Colonic mucosa (tissue), 4 donors: ENCODE measurements at places on chromosomes 3 and 15. TPM values are rescaled to one million over a fixed set of nuclear protein-coding genes. Genes with fewer than 3 reads are reported as not detected.

Gene ACKR2
- total RNA-seq = 6.5 TPM

Gene ANKRD63
- not detected for total RNA-seq

Gene BCL2A1
- 0.86 TPM for total RNA-seq

Gene ACTRT3
- total RNA-seq = 1.6 TPM

Gene UTS2B
- total RNA-seq = not detected

Gene MAP6D1
- total RNA-seq = not detected

Gene CEP152
- total RNA-seq = 4.8 TPM

Gene TMEM266
- not detected for total RNA-seq

Gene C2CD4A
- 2.4 TPM for total RNA-seq

Gene ARHGEF26
- total RNA-seq = 6.6 TPM

Gene EOMES
- total RNA-seq = not detected

Gene CCDC32
- 27.5 TPM for total RNA-seq

DNA sequence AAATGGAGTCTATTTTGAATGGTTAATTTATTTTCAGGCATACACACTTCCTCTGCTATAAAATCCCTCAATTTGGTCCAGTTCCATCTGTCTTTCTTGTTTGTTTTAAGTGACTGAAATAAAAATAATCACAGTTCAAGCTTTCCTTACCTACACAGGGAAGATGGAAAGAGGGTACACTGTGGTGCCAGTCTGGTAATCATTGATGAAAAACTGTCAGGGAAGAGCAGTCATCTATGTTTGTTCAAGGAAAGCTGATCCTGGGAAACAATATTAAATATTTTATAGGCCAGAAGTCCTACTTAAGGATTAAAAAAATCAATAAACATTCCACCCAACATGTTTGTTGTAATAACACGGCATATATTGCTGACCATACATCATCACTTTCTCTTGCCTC lies 115.2 kb upstream of the KCNMB2 start:
- H3K36me3 ChIP-seq = no peaks in the 10 kb centered on the region
- H3K4me3 ChIP-seq = no peak overlapping the region
- no peaks in the 10 kb centered on the region for H3K4me1 ChIP-seq
- no peaks in the 10 kb centered on the region for H3K27me3 ChIP-seq
- no peak overlapping the region for H3K27ac ChIP-seq

DNA sequence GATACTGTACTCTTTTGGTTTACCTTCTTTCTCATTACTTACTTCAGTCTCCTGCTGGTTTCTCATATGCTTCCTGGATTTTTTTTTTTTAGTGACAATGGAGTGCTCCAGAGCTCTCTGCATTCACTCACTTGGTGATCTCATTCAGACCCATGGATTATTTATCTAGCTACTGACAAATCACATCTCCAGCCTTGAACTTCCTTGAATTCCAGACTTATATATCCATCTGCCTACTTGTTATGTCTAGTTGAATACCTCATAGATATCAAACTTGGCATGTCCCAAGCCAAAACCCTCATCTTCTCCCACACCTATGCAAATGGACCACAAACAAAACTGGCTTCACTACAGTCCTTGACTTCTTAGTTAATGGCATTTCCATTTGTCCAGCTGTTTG lies 234.7 kb upstream of the ZPLD1 start:
- DNase-seq = no peak
- no peaks in the 10 kb centered on the region for H3K36me3 ChIP-seq
- no peak overlapping the region for H3K4me3 ChIP-seq
- no peaks in the 10 kb centered on the region for H3K27me3 ChIP-seq
- no peak overlapping the region for H3K27ac ChIP-seq
- H3K4me1 ChIP-seq = no peaks in the 10 kb centered on the region

GRCh38 chr15:22887157-22887951 lies 48.9 kb downstream of the NIPA2 start:
- no peaks in the 10 kb centered on the region for H3K36me3 ChIP-seq
- H3K4me3 ChIP-seq = no peak overlapping the region
- peaks cover 5% of the 10 kb centered on the region for H3K4me1 ChIP-seq
- H3K27ac ChIP-seq = no peak overlapping the region

DNA sequence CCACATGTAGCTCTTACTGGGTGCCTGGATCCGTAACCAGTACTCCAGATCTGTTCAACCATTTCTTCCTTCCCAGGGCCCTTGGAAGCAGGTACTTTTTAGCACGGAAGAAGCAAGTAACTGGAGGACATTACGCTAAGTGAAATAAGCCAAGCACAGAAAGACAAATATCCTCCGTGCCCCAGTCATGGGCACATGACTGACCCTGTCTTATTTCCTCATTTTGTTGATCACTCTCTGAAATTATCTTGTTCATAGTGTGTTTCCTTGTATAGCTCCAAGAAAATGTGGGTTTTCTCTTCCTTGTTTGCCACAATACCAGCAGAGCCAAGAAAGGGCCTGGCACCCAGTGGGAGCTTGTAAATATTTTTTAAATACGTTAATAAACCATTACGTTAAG lies 32.2 kb upstream of the MTMR14 start:
- H3K27ac ChIP-seq = no peak overlapping the region
- no peaks in the 10 kb centered on the region for H3K27me3 ChIP-seq
- no peak overlapping the region for H3K4me3 ChIP-seq
- no peak for DNase-seq

DNA sequence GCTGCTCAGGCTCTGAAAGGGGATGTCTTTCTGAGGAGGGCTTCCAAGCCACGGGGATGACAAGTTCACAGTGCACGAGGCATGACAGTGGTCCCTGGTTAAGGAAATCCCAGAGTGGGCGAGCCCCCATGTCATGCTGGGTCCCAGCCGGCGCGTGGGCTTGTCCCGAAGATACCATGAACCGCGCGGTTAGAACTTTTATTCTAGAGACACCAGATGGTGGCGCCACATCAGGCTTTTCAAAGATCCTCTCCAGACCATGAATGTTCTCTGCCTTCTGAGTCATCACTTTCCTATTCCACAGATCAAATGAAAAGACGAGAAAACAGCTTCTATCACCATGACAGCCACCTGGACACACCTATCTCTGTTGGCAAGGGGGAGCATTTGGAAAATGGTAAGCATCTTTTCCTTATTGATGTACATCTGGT lies 227.8 kb upstream of the LYSMD4 start:
- no peak overlapping the region for H3K27ac ChIP-seq
- no peaks in the 10 kb centered on the region for H3K36me3 ChIP-seq
- H3K27me3 ChIP-seq = no peaks in the 10 kb centered on the region
- no peaks in the 10 kb centered on the region for H3K4me1 ChIP-seq
- no peak overlapping the region for H3K4me3 ChIP-seq
- DNase-seq = peak; percentile 19

GRCh38 chr3:133583396-133583795 lies 9.9 kb downstream of the CDV3 start:
- H3K36me3 ChIP-seq = peaks cover 39% of the 10 kb centered on the region
- no peak overlapping the region for H3K4me3 ChIP-seq
- H3K27me3 ChIP-seq = no peaks in the 10 kb centered on the region
- peaks cover 7% of the 10 kb centered on the region for H3K4me1 ChIP-seq
- H3K27ac ChIP-seq = no peak overlapping the region

- H3K4me1 ChIP-seq = no peaks in the 10 kb centered on the region
- H3K4me3 ChIP-seq = no peak overlapping the region
- no peaks in the 10 kb centered on the region for H3K27me3 ChIP-seq
- DNase-seq = no peak
Measured at GRCh38 chr3:129432671-129433070, 4.2 kb upstream of the EFCAB12 start.

- peaks cover 5% of the 10 kb centered on the region for H3K27me3 ChIP-seq
- DNase-seq = no peak
- H3K4me3 ChIP-seq = no peak overlapping the region
- no peaks in the 10 kb centered on the region for H3K36me3 ChIP-seq
- H3K4me1 ChIP-seq = no peaks in the 10 kb centered on the region
Measured at GRCh38 chr3:9507586-9508578, 45.7 kb downstream of the LHFPL4 start.

DNA sequence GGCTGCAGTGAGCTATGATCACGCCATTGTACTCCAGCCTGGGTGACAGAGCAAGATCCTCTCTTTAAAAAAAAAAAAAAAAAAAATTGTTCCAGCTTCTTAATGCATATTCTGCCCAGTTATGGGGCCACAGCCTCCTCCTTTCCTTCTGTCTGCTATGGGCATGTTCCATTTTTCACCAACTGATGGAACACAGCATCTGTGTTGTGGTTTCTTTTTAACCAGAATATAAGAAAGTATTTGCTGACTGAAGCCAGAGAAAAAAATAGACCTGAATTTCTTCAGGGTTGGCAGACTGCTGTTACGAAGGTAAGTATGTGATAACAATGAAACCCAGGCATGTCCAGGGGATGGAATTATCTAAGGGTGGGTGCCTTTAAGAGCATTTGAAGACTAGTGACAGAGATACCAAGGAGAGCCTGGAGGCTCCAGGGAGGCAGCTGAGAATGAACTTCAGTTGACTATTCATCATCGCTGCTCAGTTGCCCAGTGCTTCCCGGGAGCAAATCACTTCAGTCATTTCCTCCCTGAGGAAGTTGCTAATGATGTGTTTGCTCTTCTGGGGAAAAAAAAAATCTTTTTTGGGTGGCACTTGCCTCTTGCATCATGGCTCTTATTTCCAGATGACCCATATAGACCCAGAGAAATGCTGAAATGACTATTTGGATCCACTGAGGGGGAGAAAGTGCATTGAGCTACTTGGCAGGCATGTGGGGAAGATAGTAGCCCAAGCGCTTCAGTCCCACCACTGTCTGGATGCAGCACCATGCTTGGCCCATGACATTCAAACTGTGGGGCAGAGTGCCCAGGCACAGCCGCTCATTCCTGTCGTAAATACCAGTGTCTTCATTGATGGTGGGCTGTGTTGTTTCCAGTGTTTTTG lies 14.5 kb downstream of the NCBP2 start:
- no peaks in the 10 kb centered on the region for H3K36me3 ChIP-seq
- H3K4me3 ChIP-seq = no peak overlapping the region
- H3K27ac ChIP-seq = no peak overlapping the region

DNA sequence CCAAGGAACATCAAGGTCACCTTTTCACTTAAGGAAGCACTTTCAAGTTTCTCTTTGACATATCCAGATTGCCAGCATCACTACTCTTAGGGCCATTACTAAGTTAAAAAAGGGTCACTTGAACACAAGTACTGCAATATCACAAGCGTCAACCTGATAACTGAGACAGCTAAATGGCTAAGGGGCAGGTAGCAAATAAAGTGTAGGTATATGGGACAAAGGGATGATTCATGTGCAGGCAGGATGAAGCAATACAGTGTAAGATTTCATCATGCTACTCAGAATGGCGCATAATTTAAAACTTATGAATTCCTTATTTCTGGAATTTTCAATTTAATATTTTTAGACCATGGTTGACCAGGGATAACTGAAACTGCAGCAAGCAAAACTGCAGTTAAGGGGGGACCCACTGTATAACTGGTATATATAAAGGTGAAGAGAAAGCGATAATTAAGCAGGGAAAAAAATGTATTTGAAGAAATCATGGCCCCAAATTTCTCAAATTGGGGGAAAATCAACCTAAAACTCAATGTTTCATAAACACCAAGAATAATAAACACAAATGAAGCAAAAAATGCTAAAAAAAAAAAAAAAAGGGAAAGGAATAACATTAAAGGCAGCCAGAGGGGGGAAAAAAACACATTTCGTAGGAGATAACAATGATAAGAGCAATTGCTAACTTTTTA lies 13.1 kb downstream of the CCR1 start:
- no peak overlapping the region for H3K4me3 ChIP-seq
- DNase-seq = no peak
- no peaks in the 10 kb centered on the region for H3K4me1 ChIP-seq
- no peaks in the 10 kb centered on the region for H3K27me3 ChIP-seq
- no peak overlapping the region for H3K27ac ChIP-seq
- no peaks in the 10 kb centered on the region for H3K36me3 ChIP-seq

DNA sequence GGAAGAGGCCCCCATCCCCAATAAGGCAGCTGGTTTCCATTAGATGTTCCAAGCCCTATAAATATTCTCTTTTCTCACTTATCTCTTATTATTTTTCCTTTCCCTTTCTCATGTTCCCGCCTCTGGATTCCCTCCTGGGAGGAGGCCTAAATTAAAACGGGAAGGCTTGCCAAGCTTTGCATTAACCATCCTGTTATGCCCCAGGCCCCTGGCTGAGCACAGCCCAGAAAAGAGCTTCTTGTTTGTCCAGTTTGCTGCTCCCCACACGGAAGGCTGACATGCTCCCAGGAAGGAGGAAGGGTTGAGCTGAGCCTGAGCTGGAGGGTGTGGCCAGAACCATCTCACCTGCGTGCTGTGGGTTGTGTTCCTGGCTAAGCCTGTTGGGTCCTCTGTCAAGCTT lies 63.1 kb upstream of the BOC start:
- no peak overlapping the region for H3K27ac ChIP-seq
- H3K36me3 ChIP-seq = no peaks in the 10 kb centered on the region
- no peaks in the 10 kb centered on the region for H3K4me1 ChIP-seq
- no peak overlapping the region for H3K4me3 ChIP-seq
- DNase-seq = peak; percentile 47

- H3K36me3 ChIP-seq = no peaks in the 10 kb centered on the region
- no peak overlapping the region for H3K4me3 ChIP-seq
- peak; percentile 21 for DNase-seq
- no peaks in the 10 kb centered on the region for H3K27me3 ChIP-seq
- no peak overlapping the region for H3K27ac ChIP-seq
- H3K4me1 ChIP-seq = no peaks in the 10 kb centered on the region
Measured at GRCh38 chr15:82613747-82614146, 33.4 kb downstream of the CPEB1 start.

GRCh38 chr15:68420186-68420684 lies 11.7 kb downstream of the ITGA11 start:
- H3K4me1 ChIP-seq = no peaks in the 10 kb centered on the region
- H3K27ac ChIP-seq = no peak overlapping the region
- H3K27me3 ChIP-seq = no peaks in the 10 kb centered on the region
- no peaks in the 10 kb centered on the region for H3K36me3 ChIP-seq

DNA sequence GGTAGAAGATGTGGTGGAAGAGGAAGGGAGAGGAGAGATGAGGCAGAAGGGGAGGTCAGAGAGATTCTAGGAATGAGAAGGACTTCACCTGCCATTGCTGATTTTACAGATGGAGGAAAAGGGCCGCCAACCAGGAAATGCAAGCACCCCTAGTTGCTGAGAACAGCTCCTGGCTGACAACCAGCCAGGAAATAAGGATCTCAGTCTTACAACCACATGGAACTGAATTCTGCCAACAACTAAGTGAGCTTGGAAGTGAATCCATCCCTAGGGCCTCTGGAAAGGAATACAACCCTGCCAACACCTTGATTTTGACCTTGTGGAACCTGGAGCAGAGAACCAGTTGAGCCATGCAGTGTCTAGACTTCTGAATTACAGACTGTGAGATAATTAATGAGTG lies 86.6 kb downstream of the EDEM1 start:
- H3K4me1 ChIP-seq = no peaks in the 10 kb centered on the region
- DNase-seq = no peak
- no peaks in the 10 kb centered on the region for H3K27me3 ChIP-seq
- H3K27ac ChIP-seq = no peak overlapping the region
- no peak overlapping the region for H3K4me3 ChIP-seq

GRCh38 chr3:188305220-188305619 lies 151.3 kb downstream of the LPP start:
- no peak for DNase-seq
- no peaks in the 10 kb centered on the region for H3K36me3 ChIP-seq
- H3K27me3 ChIP-seq = no peaks in the 10 kb centered on the region
- no peak overlapping the region for H3K27ac ChIP-seq
- H3K4me3 ChIP-seq = no peak overlapping the region

GRCh38 chr15:40793216-40793989 lies 13.5 kb upstream of the ZFYVE19 start:
- H3K36me3 ChIP-seq = no peaks in the 10 kb centered on the region
- peak overlapping the region; percentile 56 for H3K27ac ChIP-seq
- peak; percentile 92 for DNase-seq
- H3K27me3 ChIP-seq = no peaks in the 10 kb centered on the region
- no peak overlapping the region for H3K4me3 ChIP-seq
- H3K4me1 ChIP-seq = peaks cover 16% of the 10 kb centered on the region
